CD4-positive, alpha-beta T cell treated with Interleukin-6 for 4 hours (primary cell): ENCODE measurements at places on chromosomes 5 and 9.

DNA sequence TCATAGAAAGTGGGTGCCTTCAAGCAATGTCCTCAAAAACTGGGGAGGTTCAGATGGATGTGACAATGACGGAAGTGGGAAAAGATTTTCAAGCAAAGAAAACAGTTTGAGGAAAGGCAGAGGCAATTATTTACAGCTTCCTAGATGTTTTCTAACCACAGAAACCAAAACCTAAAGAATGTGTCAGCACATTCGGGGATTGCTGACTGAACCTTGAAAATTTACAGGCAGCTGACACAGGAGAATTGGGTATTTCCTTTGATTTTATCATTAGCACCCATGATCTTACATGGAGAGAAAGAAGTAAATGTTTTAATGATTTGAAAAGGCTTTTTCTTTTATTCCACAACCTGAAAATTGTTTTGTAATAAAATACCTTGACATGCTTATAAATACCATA, 369.0 kb downstream of the ACTL7B start:
- no peak for DNase-seq

DNA sequence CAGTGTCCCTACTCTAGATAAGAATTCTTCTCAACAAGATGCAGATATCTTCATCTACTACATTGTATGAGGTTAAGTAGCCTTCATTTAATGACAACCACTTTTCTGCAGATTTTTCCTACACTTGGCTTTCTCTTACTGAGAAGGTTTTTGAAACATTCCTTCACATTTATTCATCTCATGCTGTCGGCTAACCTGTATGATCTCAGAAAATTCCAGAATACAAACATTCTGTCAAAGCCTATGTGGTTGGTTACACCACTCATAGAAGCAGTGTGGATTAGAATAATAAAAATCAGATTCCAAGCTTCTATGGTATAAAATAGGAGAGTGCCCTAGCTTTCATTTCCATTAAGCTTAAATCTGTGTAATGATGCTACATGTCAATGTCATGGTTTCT, 39.4 kb upstream of the ERCC6L2 start:
- no peak for DNase-seq

GRCh38 chr5:43038496-43038989, 1.6 kb downstream of the ANXA2R start:
- DNase-seq: peak; percentile 53

- no peak for DNase-seq
Measured at GRCh38 chr9:133932633-133933032, 59.5 kb downstream of the VAV2 start.

DNA sequence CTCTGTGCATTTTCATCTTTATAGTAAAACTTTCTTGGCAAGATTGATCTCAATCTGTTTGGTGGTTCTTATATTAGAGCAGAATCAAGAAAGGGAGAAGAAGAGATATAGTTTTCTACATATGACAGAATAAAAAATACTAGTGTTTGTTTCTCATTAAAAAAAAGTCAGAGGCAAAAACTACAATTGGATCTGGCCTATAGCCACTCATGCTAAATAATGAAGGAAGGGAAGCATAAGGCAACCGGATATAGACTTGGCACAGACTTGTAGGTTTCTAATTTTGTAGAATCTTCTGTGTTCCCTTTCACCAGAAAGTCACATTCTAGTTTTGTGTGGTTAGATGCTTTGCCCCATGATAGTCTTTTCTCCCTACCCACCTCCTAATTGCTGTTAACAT, 306.2 kb downstream of the PIK3R1 start:
- DNase-seq: no peak

DNA sequence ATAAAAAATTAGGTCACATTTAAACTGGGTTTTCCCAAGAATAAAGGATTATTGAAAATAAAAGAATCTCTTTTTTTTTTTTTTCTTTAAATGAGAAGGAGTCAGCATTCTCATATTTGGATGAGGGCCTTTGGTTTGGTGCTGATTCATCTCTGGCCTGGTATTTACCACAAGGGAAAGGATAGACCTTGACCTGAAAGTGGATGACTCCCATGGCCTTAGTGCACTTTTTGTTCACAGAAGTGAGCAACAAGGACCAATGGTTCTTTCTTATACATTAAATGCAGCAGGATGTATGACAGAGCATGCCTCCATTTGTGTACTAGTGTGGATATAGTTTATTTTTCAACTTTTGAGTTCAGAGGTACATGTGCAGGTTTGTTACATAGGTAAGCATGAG, 6.9 kb downstream of the YTHDC2 start:
- no peak for DNase-seq

GRCh38 chr5:95229646-95230045, 55.2 kb downstream of the MCTP1 start:
- DNase-seq: no peak

GRCh38 chr5:133371371-133372155, 240.8 kb downstream of the FSTL4 start:
- DNase-seq: no peak

- no peak for DNase-seq
Measured at GRCh38 chr9:80957801-80958200, 731.5 kb downstream of the TLE1 start.

DNA sequence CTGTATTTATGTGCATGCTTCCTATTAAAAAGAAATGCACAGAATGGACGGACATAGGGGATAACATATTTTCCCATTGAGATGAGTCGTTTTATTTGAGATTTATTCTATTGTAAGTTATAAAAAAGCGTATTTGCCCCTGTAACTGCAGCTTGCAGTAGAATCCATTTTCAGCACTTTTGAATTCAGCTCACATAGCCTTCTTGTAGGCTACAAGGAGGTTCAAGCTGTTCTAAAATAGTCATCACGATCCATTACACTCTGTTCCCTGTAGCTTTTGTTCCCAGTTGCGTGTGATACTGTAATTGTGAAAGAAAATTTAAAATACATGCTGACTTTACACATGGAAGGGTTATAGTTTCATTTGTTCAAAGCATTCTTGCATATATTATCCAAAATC, 40.9 kb upstream of the POC5 start:
- no peak for DNase-seq

GRCh38 chr9:4520055-4520454, 29.8 kb downstream of the SLC1A1 start:
- no peak for DNase-seq

GRCh38 chr5:100889896-100890295, 13.2 kb downstream of the ST8SIA4 start:
- no peak for DNase-seq

DNA sequence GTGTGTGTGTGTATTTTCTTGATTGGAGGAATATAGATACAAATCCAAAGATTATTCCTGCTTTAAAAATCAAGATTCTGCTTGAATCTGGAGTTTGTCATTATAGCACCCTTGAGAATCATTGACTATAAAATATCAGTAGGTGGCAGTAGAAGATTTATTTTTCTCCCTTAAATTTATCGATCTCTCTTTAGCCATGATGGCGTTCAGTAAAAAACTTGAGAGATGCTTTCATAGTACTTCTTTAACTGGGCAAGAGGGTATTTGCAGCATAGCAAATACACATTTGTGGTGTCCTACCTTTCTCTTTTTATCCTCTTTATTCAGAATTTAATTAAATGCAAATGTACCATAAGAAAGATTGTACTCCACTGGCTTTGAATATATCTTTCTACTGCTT, 307.7 kb downstream of the ADGRV1 start:
- DNase-seq: no peak

- DNase-seq: no peak
Measured at GRCh38 chr5:55993731-55994494, 850 bp downstream of the IL6ST start.

- DNase-seq: no peak
Measured at GRCh38 chr5:6201631-6202030, 176.7 kb downstream of the MED10 start.

DNA sequence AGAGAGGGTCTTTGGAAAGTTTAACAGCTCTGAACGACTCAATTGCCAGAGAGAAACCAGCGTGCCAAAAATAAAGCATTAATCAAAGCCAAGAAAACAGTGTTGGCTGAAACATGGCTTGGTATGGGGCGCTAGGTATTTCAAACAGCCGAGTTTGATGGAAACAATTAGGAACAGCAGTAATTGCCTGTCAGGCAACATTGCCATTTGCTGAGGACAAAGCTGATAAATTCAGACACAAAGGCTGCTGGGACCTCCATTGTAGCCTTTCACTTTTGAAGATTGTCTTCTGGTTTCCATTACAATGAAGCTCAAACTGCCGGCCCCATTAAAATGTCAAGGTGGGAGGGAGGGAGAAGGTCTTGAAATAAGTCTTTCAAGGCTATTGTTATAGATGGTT, 125.4 kb upstream of the SPDL1 start:
- DNase-seq: no peak

GRCh38 chr5:54766748-54767147, 218.6 kb downstream of the ESM1 start:
- no peak for DNase-seq

GRCh38 chr5:181114844-181115778, 15.9 kb downstream of the OR2V1 start:
- no peak for DNase-seq

GRCh38 chr5:147826361-147826760, 5.1 kb downstream of the SPINK1 start:
- no peak for DNase-seq

DNA sequence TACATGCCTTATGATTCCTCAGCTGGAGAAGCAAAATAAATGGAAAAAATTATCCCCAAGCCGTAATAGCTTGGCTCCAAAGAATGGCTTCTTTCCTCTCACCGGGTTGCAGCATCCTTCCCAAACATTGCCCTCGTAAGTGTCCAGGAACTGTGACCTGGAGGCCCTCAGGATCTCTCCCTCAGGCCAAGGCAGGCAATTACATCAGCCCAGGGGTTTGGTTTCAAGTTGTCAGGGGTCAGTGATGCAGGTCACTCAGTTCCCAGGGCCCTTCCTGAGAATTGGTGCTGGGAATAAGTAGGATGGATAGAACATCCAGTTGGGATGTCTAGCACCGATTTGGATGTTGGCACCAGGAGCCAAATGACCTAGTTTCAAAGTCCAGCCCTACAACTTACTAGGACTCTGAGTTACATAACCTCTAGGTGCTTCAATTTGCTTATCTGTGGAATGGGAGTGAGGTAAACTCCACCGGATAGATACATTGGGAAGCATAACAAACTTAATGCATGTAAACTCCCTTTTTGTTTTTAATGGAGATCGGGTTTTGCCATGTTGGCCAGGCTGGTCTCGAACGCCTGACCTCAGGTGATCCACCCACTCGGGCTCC, 133.5 kb upstream of the DAP start:
- no peak for DNase-seq

DNA sequence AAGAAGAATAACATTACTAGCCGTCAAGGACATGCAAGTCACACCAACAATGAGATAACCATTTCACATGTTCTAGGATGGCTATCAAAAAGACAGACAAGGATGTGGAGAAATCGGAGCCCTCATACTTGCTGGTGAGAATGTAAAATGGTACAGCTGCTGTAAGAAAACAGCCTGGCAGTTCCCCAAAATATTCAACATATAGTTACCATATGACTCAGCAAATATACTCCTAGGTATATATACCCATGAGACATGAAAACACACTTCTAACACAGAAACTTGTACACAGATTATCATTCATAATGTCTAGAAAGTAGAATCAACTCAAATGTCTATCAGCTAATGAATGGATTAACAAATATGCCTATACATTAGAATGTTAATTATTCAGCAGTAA, 105.4 kb upstream of the PCAT7 start:
- DNase-seq: no peak

- no peak for DNase-seq
Measured at GRCh38 chr5:167777746-167778145, 513.7 kb upstream of the WWC1 start.

GRCh38 chr5:163773226-163773625, 267.8 kb downstream of the MAT2B start:
- DNase-seq: no peak

- no peak for DNase-seq
Measured at GRCh38 chr9:28976250-28976649, 1403.0 kb upstream of the C9orf72 start.

DNA sequence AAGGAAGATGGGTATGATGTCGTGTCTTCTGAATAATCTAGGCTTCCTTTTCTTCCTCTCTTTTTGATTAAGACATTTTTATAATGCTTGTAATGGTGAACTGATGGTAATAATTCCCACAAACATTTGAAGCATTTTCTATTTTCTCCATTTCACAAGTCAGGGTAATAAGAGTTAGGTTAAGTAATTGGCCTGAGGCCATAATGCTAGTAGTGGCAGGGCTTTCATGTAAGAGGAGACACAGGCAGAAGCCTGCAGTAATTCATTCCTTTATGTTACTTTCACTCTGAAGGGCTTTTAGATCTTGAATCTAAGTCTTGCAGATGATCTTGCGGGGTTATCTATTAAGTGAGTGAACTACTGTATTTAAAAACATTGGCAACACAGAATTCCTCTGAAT, 374.9 kb downstream of the MAT2B start:
- DNase-seq: no peak

DNA sequence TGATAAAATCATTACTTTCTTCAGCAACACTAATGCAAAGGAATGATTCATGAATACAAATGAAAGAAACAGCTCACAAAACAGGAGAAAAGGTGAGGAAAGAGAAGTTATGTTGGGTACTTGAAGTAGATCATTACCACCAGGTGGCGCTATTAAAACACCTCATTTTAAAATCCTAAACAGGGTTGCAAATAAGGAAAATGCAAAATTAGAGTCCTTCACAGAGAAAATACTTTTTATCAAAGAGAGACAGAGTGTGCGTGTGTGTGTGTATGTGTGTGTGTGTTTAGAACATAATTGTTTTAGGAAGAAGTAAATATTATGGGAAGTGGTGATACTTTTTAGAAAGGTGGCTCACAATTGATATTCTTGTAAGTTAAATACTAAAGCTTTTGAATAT, 49.5 kb upstream of the CD180 start:
- DNase-seq: peak; percentile 34

DNA sequence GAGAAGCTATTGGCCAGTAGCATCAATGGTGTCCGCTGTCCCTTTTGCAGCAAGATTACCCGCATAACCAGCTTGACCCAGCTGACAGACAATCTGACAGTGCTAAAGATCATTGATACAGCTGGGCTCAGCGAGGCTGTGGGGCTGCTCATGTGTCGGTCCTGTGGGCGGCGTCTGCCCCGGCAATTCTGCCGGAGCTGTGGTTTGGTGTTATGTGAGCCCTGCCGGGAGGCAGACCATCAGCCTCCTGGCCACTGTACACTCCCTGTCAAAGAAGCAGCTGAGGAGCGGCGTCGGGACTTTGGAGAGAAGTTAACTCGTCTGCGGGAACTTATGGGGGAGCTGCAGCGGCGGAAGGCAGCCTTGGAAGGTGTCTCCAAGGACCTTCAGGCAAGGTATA, 10.8 kb downstream of the TRIM32 start:
- DNase-seq: no peak

DNA sequence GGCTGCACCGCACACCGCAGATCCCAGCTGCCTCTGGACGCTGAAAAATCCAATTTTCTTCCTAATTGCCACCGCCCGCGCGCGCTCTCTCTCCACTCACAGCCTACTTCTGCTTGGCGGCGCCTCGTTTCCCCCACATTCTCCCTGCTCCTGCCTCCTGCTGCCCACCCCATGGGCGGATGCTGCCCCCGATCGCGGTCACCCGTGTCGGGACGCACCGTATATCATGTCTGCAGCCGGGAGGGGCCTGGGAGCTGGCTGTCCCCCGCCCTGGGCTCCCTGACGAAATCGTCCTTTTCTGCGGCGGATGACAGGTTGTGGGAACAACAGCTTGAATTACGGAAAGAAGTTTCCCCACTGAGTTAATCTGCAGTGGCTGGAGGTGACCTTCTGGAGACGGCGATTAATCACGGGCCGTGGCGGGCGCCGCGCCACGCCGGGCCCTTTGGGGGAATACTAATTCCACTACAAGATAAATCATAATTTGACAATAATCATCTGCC, 36.3 kb upstream of the PSD2 start:
- DNase-seq: no peak
